ENCODE measurements at places on chromosomes 1 and 21.

DNA sequence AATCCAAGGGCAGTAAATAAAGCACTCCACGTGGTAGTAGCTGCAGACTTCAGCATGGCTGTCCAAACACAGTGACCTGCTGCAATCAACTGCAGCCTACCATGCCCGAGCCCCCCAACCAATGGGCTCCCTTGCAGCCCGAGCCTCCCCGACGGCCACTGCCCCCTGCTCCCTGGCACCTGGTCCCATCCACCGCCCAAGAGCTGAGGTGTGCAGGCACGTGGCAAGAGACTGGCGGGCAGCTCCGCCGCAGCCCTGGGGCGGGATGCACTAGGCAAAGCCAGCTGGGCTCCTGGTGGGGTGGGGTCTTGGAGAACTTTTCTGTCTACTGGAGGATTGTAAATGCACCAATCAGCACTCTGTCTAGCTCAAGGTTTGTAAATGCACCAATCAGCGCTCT, 57.6 kb upstream of the RGS2 start:
- DNase-seq = no peak

- DNase-seq = no peak
These were observed 262.5 kb downstream of the NPHP4 start for GRCh38 chr1:5729636-5730145.

GRCh38 chr1:211318576-211319280, 7.9 kb upstream of the TRAF5 start:
- no peak for DNase-seq

DNA sequence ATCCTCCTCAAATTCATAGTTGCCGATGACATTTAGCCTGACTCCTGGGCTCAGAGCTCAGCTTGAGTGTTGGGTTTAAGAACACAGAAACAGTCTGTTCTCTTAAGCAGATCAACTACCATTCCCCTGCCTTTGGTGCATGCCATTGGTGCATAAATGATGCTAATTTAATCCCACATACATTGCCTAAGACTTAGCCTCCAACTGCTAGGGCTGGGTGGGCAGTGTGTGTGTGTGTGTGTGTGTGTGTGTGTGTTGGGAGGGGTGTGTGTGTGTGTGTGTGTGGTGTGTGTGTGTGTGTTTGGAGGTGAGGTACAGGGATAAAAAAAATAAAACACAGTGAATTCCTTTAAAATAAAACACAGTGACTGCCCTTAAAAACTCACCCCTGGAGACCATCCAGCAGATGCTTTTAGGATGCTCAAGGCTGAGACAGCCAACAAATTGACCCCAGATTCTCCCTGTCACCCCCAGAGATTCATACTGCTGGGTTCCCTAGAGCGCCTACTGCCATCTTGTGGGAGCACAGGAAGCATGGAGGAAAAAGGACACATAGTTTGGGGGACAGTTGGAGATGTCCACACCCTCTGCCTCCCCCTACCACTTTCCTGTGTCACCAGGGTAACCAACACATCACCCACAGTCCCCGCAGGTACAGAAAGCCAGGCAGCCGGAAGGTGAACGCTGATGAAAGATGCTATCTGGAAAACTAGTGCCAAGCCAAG, 30.6 kb downstream of the KLHDC7A start:
- DNase-seq = no peak

DNA sequence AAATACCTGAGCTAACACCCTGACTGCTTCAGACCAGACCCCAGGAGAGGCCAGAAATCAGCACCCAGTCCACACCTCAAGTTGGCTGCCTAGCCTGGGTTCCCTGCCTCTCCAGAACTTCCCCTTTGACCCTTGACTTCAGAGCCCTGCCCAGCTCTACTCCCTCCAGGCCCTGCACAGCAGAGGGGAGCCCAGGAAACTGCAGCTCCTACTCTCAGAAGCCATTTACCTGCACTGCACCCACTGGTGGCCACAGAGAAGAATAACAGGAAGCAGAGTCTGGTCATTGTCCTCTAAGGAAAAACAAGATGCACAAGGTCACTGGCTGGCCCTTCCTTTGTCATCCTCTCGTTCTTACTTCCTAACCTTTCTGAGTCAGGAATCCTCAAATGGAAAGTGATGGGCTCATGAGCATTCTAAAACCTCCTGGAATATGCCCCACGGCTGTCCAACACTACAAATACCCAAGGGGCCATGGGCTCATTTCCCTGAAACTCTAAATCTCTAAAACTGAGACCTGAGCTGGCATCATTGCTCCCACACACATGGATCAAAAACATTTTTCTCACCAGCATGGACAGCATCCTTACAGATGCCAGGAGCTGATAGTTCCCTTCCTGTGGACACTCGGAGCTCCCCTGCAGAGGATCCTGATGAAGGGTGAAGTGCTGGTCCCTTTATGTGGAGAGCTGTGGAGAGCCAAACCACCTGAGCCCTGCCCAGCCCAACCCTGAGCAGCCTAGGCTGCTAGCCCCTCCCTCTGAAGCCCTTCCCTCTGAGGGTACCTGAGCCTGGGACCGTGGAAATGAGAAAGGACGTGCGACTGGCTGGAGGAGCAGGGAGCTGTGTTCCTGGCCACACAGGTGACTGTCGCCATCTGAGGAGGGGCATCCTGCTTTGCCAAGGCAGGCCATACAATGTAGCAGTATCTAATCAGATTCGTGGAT, at the start of gene ITLN2:
Gene ITLN2, minus strand, starts transcription at position 652 of the 947 bp plus-strand sequence. Its CDS starts 68 bp downstream, at position 584.
- DNase-seq = peak; percentile 26

DNA sequence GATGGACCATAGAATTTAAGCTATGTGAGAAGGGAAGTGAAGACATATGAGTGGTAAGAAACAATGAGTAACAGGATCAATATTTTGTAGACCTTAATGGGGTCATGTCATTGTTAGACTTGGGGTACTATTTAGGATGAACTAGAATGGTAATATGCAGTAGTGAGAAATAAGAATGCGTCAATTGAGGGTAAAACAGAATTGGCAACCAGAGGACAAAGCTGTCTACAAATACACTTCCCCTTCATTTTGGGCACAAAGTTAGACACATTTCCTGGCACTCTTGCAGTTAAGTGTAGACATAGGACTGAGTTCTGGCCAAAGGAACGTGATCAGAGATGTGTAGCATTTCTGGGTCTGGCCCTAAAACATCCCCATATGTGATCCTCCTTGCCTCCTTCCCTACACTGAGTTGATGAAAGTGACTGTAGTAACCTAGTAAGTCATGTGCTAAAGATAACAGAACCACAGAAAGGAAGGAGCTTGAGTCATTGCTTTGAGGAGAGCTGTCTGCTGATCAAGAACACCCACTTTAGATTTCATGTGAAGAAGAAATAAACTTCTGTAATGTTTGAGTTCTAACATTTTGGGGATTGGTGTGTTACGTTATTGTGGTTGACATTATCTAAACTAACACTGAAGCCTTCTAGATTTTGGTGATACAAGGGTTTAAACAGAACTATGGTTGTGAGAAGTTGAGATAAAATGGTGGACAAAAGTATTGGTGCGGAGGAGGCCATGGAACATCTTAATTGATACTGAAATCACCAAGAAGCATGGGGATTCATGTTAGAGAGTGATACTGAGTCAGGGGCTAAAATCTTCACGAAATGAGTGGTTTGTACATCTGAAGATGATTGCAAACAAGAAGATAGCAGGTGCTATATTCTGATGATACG, 41.7 kb downstream of the CD55 start:
- DNase-seq = peak; percentile 15

DNA sequence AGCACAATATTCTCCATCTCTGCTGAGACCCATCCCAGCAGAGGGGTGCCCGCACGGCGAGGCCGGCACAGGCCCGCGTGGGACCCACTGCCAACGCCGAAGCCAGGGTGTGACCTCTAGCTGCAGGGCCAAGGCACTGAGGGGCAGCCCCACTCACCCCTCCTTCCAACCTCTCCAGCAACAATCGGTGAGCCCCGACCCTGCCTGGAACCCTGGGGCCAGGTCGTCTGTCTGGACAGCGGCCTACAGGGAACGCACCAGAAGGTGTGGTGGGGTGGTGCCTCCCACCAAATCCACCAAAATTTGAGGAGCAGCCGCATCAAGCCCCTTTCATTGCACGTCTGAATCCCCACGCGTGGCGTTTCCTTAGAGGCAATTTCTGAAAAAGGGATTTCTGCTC, 63.0 kb upstream of the ADARB1 start:
- no peak for DNase-seq

- no peak for DNase-seq
These were observed 155.7 kb downstream of the PTPRU start for GRCh38 chr1:29392036-29392435.

GRCh38 chr1:110205156-110205555, 5.0 kb upstream of the KCNC4 start:
- DNase-seq = no peak

GRCh38 chr1:199472978-199473377, 554.5 kb upstream of the NR5A2 start:
- DNase-seq = no peak

GRCh38 chr1:215210167-215210566, 127.6 kb downstream of the KCNK2 start:
- no peak for DNase-seq

DNA sequence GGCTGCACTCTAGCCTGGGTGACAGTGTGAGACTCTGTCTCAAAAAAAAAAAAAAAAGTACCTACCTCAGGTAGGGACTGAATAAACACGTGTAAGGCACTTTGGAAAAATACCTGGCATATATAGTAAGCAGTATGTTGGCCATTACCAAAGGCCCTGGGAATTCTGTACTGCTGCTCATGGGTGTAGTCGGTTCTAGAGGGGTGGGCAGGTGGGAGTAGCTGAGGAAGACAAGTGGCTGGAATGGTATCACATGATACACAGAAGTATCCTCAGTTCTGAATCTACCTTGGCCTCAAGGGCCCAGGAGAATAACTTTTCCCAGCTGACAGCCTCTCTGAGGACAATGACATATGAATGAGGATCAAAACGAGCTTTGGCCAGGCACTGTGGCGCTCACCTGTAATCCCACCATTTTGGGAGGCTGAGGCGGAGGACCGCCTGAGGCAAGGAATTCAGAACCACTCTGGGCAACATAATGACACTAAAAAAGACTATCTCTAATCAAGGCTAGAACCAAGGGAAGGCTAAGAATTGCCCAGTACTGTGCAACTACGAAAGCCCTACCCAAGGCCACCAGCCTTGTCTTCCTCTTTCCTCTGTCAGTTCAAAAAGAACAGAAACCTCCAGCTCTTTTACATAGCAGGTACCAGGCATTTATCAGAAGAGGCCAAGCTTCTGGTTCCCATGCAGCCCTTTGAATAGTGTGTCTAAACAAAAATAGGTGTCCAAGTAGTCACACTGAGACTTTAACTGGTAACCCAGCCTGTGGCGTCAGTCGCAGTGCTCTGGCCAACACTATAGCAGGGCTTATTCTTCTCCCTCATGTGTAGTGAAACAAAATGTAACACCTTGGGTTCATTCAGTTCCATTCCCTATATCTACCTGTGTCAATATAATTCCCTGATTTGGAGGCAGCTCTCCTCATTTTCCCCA, 10.2 kb downstream of the MMACHC start:
- DNase-seq = no peak

DNA sequence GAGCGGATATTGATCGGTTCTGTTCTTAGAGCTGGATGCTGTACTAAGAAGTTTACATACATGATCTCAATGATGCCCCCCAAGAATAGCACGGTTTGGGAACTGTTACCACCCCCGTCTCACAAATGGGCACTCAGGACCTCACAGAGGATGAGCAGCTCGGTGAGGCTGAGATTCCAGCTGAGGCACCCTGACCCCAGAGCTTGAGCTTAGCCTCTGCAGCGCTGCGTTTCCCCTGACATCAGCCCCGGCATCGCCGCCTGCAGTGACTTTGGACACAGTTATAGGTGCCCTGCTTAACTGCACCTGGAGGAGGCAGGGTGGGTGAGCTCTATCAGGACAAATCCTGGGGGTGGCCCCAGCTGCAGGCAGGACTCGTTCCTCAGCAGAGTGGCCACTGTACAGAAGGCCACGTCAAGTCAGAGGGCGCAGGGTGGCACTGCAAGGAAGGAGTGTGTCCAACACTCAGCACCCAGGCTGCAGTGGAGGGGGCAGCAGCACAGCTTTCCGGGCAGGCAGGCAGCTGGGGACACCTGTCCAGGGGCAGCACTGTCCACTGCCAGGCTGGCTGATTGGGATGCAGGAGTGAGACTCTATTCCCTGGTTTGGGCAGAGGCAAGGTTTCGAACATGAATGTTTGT, 65.8 kb upstream of the ABCG1 start:
- DNase-seq = no peak

- no peak for DNase-seq
These were observed 111.5 kb downstream of the ETS2 start for GRCh38 chr21:38917043-38917774.

DNA sequence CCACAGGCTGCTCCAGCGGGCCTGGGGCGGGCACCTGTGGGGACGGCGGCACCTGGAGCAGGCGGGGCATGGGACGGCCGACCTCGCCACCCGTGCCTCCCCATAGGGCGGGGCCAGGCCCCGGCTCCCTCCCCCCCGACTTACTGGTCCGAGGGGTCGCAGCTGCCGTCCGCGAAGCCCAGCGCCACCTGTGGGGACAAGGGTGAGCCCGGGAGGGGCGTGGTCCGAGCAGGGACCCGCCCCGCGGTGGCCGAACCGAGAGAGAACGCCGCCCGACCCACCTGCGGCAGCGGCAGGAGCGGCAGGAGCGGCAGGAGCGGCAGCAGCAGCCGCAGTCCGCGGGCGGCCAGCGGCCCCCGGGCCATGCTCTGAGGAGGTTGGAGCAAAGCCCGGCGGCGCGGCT, at the start of gene TMEM52:
Gene TMEM52, minus strand, starts transcription at position 379 of the 403 bp plus-strand sequence. Its CDS starts 14 bp downstream, at position 365.
- DNase-seq = no peak

- no peak for DNase-seq
These were observed 40.6 kb upstream of the LYST start for GRCh38 chr1:235907187-235907896.

DNA sequence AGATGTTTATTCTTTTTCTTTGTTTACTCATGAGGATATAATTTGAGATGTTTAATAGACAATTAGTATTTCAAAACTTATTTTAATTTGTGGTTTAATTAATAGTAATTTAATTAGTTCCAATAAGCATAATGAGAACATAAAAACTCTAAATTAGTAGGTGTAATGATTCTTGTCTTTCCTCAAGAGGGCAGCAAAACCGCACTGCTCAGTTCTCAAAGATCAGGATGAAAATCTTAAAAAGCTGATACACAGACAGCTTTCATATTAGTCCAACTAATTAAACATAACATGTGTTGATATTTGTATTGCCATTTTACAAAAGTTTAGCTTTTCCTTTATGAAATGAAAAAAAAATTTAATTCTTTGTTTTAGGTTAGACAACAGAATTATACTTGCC, 106.7 kb upstream of the C21orf91 start:
- DNase-seq = no peak

DNA sequence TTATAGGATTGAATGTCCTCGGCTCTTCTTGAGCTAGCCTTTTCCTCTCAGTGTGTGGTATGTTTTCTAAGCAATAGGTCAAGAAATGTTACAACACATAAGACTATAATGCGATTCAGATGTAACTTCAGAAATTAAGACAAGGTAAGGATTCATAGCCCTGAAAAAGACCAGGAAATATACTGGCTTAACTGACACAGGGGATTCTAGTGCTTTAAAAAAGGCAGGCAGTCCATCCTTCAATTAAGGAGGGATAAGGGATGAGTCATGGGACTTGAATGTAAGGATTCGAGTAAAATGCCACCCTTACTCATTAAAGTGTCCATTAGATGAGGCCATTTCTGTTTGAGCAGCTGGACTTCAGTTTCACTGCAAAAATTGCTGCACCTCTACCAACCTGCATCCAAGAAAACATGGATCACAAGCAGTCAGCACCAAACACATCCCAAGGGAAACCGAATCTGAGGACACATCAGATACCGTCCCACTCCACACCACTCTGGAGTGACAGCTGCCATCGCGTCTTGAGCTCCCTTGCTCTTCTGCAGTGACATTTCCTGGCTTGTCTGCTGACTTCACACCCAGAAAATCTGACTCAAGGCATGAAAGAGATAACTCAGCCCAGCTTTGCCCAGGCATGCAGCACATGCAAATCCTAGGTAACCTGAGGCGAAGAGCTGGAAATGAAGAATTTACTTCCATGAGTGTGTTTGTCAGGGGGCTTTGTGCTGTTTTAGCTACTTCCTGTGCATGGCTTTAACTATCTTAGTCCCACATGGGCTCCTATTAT, 37.8 kb downstream of the NGF start:
- DNase-seq = no peak

Measured in CD4-positive, alpha-beta T cell treated with Interleukin-6 at 100 ng/mL for 8 hours (primary cell).